ENCODE measurements at places on chromosomes 2 and 18.

DNA sequence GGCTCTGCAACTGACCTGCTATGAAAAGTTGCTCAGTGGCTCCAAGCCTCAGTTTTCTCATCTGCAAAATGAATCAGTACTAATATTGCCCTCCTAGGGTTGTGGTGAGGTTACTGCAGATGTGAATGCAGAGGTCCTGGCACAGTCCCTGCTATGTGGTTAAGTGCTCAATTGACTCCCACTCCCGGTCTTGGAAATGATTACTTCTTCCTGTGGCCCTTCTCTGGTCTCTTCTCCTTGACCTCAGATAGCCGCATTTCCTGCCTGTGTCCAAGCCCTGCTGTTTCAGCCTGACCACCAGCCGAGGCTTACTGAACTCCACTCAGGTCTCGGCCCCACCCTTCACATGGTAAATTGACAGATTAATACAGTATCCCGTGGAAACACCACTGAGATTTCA is 26.3 kb downstream of the CNGA3 start:
- no peak for DNase-seq

- no peak for DNase-seq
These were observed 139.6 kb downstream of the SOCS6 start for GRCh38 chr18:70428439-70428838.

- DNase-seq, result no peak
These were observed 385.9 kb downstream of the TNS1 start for GRCh38 chr2:217616936-217617335.

DNA sequence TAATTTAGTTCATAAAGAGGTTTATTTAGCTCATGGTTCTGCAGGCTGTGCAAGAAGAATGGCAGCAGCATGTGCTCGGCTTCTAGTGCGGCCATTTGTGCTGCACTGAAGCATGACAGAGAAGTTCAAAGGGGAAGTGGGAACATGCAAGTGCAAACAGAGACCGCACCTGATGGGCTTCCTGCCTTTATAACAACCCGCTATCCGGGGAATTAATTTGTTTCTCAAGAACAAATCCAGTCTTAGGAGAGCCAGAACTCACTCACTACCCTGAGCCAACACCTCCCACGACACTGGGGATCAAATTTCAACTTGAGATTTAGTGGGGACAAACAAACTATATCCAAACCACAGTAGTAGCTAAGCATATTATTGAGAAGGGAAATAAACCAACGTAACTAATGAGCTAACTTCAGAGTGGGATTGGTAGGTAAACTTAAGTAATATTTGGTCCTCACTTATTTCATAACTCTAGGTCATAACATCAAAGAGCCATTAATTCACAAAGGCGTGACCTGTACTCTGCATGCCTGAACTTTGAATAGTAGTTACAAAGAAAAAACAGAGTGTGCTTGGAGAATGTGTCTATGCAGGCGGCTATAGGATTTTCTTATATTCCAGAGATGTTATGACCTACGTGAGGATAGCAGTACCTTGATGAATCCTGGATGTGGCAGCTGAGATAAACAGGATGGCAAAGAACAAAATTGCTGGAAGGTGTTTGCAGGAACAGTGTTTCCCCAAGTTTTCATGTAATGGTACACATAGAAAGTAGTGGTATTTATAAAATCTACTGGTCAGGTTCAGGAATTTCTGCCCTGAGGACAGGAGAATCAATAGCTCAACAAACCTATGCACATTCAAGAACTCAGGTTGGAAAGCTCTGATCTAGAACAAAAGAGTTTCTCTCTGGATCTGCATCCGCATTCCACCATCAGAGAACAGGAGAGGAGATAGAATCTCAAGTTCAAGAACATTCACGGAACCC is 845.9 kb upstream of the ID2 start:
- no peak for DNase-seq

DNA sequence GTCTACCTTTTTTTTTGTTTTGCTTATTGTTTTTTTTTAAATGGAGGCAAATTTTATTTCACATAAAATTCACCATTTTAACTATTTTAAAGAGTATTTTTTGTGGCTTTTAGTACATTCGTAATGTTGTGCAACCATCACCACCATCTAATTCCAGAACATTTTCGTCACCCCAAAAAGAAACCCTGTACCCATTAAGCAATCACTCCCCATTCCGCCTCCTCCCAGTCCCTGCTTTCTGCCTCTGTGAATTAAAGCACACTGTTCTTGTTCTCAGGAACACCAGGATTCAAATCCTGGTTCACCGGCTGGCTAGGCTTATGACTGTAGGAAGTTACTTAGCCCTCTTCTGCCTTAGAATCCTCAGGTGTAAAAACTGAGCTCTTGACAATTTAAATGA is 36.9 kb upstream of the EPAS1 start:
- DNase-seq, result no peak

- DNase-seq, result no peak
These were observed 20.9 kb downstream of the GKN2 start for GRCh38 chr2:68931799-68932198.

GRCh38 chr2:66813525-66813924 is 378.6 kb downstream of the MEIS1 start:
- no peak for DNase-seq

DNA sequence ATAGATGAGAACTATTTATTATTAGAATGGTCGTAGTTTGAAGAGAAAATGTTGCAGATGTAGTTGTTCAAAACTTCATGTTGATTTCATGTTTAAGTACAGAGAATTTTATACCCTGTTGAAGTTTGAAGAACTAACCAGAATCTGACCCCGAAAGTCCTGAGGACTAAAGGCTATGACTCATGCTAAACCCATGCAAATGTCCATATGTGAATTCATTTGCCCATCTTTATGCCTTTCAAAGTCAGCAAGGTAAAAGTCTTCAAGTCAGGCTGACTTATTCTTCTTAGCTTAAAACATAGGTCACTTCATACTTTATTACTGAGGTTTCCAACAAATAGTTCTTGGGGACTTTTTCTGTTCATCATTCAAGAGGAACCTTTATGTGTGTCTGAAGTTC is 185.5 kb downstream of the CCDC85A start:
- DNase-seq, result no peak

- no peak for DNase-seq
These were observed 411.9 kb upstream of the TNP1 start for GRCh38 chr2:217271813-217272212.

GRCh38 chr2:151842830-151843690 is 14.8 kb upstream of the ARL5A start:
- DNase-seq, result no peak

- no peak for DNase-seq
These were observed 21.9 kb downstream of the TMEM237 start for GRCh38 chr2:201621293-201621999.

Measured in activated T-helper 9 cell treated with anti-CD3 and anti-CD28 coated beads, Interleukin-2, amount 50 U/mL, for 16 hours (primary cell).